Mesenchymal stem cell (in vitro differentiated cells and primary cell): ENCODE measurements at places on chromosomes 7 and 10.

DNA sequence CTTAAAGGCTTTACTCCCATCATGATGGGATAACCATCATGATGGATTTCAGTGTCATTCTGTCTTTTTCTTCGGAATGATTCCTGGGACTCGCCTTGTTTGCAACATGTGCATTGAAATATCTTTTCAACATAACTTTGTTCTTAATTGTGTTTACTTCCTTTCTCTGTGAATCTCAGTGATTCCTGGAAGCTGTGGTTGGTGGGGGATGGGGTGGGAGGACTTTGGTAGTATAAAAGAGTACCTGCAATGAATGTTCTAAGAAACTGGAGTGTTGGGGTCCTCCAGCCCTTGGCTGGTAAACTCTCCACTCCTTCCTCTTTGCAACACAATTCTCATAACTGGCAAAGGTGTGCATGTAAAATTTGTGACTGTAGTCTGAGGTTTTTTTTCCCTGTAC lies 11.5 kb upstream of the SH2D4B start:
- H3K36me3 ChIP-seq: peaks cover 16% of the 10 kb centered on the region
- peaks cover 18% of the 10 kb centered on the region for H3K4me1 ChIP-seq
- no peak overlapping the region for H3K4me3 ChIP-seq
- H3K27ac ChIP-seq: no peak overlapping the region

DNA sequence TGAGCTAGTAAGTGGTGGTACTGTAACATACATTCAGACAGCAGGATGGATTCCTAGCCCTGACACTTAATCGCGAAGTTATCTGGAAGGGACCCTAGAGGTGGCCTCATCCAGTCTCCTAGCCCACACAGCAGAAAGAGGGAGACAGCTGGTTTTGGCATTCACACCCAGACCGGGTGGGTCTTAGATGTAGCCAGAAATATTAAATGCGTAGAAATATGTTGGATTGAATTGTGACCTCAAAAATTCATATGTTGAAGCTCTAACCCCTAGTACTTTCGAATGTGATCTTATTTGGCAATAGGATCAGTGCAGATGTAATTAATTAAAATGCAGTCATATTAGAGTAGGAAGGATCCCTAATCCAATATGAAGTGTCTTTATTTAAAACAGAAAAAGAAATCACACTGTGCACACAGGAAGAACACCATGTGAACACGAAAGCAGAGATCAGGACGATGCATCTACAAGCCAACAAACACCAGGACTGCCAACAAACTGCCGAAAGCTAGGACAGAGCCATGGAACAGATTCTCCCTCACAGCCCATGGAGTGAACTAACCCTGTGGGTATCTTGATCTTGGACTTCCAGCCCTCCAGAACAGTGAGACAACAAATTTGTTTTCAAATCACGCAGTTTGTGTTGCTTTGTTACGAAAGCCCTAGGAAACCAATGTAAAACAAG lies 2.9 kb upstream of the XPNPEP1 start:
- peaks cover 1% of the 10 kb centered on the region for H3K36me3 ChIP-seq
- H3K4me3 ChIP-seq: no peak overlapping the region
- peaks cover 6% of the 10 kb centered on the region for H3K4me1 ChIP-seq
- H3K27ac ChIP-seq: no peak overlapping the region
- no peak for DNase-seq

- peaks cover 8% of the 10 kb centered on the region for H3K4me1 ChIP-seq
- no peak overlapping the region for H3K27ac ChIP-seq
- peaks cover 16% of the 10 kb centered on the region for H3K36me3 ChIP-seq
- no peak for DNase-seq
These were observed 8.7 kb upstream of the OPALIN start for GRCh38 chr10:96367470-96367869.

- H3K4me3 ChIP-seq: no peak overlapping the region
- DNase-seq: no peak
- no peaks in the 10 kb centered on the region for H3K36me3 ChIP-seq
- H3K27me3 ChIP-seq: no peaks in the 10 kb centered on the region
- H3K4me1 ChIP-seq: no peaks in the 10 kb centered on the region
These were observed 136.9 kb upstream of the PALS2 start for GRCh38 chr7:24436131-24436920.

GRCh38 chr10:71218046-71218650 lies 5.8 kb downstream of the UNC5B start:
- H3K36me3 ChIP-seq: no peaks in the 10 kb centered on the region
- peak; percentile 90 for DNase-seq
- H3K27me3 ChIP-seq: peaks cover 87% of the 10 kb centered on the region
- no peak overlapping the region for H3K4me3 ChIP-seq
- H3K4me1 ChIP-seq: peaks cover 21% of the 10 kb centered on the region

GRCh38 chr7:87213811-87214210 lies 5.7 kb downstream of the TMEM243 start:
- DNase-seq: peak; percentile 15
- peaks cover 11% of the 10 kb centered on the region for H3K4me1 ChIP-seq
- H3K4me3 ChIP-seq: no peak overlapping the region
- H3K36me3 ChIP-seq: peaks cover 8% of the 10 kb centered on the region
- H3K27ac ChIP-seq: peak overlapping the region; percentile 49

GRCh38 chr7:100859856-100860255 lies 7.3 kb upstream of the TRIP6 start:
- H3K4me3 ChIP-seq: no peak overlapping the region
- H3K27me3 ChIP-seq: no peaks in the 10 kb centered on the region
- peaks cover 13% of the 10 kb centered on the region for H3K4me1 ChIP-seq
- H3K27ac ChIP-seq: no peak overlapping the region
- peaks cover 29% of the 10 kb centered on the region for H3K36me3 ChIP-seq

GRCh38 chr7:25940086-25940906 lies 211.7 kb upstream of the NFE2L3 start:
- DNase-seq: no peak
- no peak overlapping the region for H3K27ac ChIP-seq
- H3K36me3 ChIP-seq: no peaks in the 10 kb centered on the region
- peaks cover 10% of the 10 kb centered on the region for H3K27me3 ChIP-seq

DNA sequence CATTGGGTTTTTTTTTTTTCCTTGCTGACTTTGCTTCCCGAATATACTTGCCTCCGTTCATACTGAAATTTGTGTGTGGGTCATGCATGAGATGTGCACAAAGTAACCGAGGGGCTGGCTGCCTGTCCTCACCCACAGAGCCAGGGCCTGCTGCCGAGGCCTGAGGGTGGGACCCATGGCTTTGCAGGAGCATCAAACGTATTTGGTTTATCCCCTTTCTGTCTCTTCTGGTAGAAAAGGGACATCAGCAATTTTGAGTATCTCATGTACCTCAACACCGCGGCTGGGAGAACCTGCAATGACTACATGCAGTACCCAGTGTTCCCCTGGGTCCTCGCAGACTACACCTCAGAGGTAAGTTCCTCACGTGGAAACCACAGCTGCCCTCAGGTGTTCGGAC lies 3.5 kb upstream of the LRRC18 start:
- peaks cover 8% of the 10 kb centered on the region for H3K27me3 ChIP-seq
- no peak for DNase-seq
- peaks cover 4% of the 10 kb centered on the region for H3K4me1 ChIP-seq
- no peaks in the 10 kb centered on the region for H3K36me3 ChIP-seq

DNA sequence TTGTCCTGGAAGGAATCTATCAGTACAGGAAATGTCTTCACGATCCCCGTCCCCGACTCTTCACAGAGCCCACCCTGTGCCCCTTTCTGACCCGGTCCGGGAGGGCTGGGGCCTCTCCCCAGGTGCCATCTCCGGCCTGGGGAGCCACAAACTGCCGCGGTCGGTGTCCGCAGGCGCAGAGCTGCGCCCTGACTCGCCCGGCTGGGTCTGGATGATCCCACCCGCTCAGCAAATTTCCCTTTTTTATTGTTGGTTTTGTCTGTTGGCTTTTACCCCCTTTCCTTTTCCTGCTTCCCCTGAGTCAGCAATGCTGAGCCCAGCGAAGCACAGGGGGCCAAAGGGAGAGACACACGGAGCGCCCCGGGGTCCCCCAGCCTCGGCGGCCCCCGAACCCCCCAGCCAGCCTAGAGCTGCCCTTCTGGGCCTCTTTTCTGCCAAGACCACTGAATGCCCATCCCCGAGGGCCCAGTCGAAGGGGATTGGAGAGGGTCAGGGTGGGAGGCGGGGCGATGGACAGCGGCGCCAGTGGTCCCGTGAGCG lies 30.9 kb downstream of the LEP start:
- no peak overlapping the region for H3K4me3 ChIP-seq
- DNase-seq: no peak
- H3K36me3 ChIP-seq: no peaks in the 10 kb centered on the region
- H3K4me1 ChIP-seq: peaks cover 9% of the 10 kb centered on the region
- no peak overlapping the region for H3K27ac ChIP-seq

GRCh38 chr10:110413903-110414547 lies 83.7 kb upstream of the DUSP5 start:
- H3K4me3 ChIP-seq: no peak overlapping the region
- no peak for DNase-seq
- no peaks in the 10 kb centered on the region for H3K36me3 ChIP-seq
- peak overlapping the region; percentile 32 for H3K27ac ChIP-seq
- H3K27me3 ChIP-seq: no peaks in the 10 kb centered on the region

- no peaks in the 10 kb centered on the region for H3K36me3 ChIP-seq
- no peak overlapping the region for H3K4me3 ChIP-seq
- H3K4me1 ChIP-seq: no peaks in the 10 kb centered on the region
- no peak for DNase-seq
- H3K27ac ChIP-seq: no peak overlapping the region
These were observed 2.6 kb upstream of the PIK3CG start for GRCh38 chr7:106862317-106863089.

GRCh38 chr10:60869652-60870415 lies 74.2 kb downstream of the RHOBTB1 start:
- H3K4me3 ChIP-seq: no peak overlapping the region
- DNase-seq: no peak

- no peaks in the 10 kb centered on the region for H3K4me1 ChIP-seq
- H3K4me3 ChIP-seq: no peak overlapping the region
- peaks cover 59% of the 10 kb centered on the region for H3K27me3 ChIP-seq
- DNase-seq: no peak
- no peaks in the 10 kb centered on the region for H3K36me3 ChIP-seq
- H3K27ac ChIP-seq: no peak overlapping the region
These were observed 63.8 kb downstream of the MICALL2 start for GRCh38 chr7:1395211-1396070.

- no peaks in the 10 kb centered on the region for H3K4me1 ChIP-seq
- H3K27me3 ChIP-seq: no peaks in the 10 kb centered on the region
- DNase-seq: no peak
- H3K36me3 ChIP-seq: no peaks in the 10 kb centered on the region
These were observed 1061.4 kb downstream of the TYW1 start for GRCh38 chr7:68058014-68058413.

- peaks cover 96% of the 10 kb centered on the region for H3K27me3 ChIP-seq
- H3K27ac ChIP-seq: no peak overlapping the region
- no peak overlapping the region for H3K4me3 ChIP-seq
- DNase-seq: no peak
These were observed 26.9 kb downstream of the PRSS2 start for GRCh38 chr7:142797391-142798377.

DNA sequence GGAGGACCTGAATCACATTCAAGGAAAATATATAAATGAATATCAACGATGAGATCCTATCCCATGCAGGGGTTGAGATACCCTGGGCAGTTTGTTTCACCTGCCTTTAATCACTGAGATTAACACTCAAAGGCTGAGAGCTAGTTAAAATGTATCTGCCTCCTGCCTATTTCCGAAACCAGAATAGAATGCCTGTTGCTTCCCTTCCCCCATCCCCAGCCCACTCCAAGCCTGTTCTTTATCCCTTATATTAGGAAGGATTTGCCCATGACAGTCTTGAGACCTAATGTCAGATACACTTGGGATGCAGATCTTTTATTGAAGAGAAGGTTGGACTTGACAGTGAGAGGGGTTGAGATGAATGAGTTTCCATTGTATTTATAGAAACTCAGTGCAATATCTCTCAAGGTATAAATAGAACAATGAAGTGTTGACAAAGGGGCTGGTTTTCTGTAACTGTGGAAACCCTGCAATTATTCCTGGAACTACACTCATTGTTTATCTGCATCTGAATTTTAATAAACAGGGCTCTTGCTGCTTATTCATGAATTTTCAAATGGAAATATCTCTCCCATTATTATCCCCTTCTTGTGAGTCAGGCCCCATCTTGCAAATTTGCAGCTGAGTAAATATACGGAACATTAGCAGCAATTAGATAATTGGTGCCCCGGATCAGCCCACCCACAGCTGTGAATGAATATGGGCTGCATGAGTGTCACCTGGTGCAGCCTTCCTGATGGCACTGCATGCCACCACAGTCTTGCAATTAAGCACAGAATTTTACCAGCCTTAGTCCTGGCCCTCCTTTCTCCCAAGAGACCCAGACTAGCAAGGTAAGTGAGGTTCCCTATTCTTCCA lies 66.7 kb downstream of the SORCS3 start:
- no peaks in the 10 kb centered on the region for H3K27me3 ChIP-seq
- no peaks in the 10 kb centered on the region for H3K36me3 ChIP-seq
- no peaks in the 10 kb centered on the region for H3K4me1 ChIP-seq
- no peak overlapping the region for H3K27ac ChIP-seq

GRCh38 chr10:81288544-81288943 lies 586.5 kb upstream of the NRG3 start:
- H3K4me1 ChIP-seq: no peaks in the 10 kb centered on the region
- no peaks in the 10 kb centered on the region for H3K36me3 ChIP-seq
- no peaks in the 10 kb centered on the region for H3K27me3 ChIP-seq
- H3K4me3 ChIP-seq: no peak overlapping the region
- H3K27ac ChIP-seq: no peak overlapping the region

DNA sequence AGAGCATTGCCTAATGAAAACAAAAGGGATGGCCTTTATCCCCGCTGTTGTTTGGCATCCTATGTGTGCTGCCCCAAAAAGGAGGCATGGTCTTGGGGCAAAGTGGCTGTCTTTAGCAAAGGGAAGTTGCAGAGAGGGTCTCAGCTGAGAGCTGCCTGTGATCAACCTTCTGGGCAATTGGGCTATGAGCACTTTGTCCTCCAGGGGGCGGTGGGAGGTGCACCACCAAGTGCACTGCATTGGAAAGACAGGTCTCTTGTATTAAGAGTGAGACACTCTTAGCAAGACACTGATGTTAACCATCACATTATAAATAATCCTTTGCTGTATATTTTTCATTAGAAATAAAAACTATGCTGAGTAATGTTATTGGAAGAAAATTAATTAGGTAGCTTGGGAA lies 314.8 kb downstream of the POM121L12 start:
- no peaks in the 10 kb centered on the region for H3K27me3 ChIP-seq
- H3K36me3 ChIP-seq: no peaks in the 10 kb centered on the region
- DNase-seq: peak; percentile 11
- no peak overlapping the region for H3K27ac ChIP-seq
- H3K4me3 ChIP-seq: no peak overlapping the region
